ENCODE measurements at places on chromosomes 12 and 14. TPM values are rescaled to one million over a fixed set of nuclear protein-coding genes. Genes with fewer than 3 reads are reported as not detected.
A peak's percentile ranks its signal among the peaks of the same experiment; 100 is the strongest.

GRCh38 chr12:5581616-5582015, 149.7 kb downstream of the NTF3 start:
- H3K4me3 ChIP-seq, result no peak overlapping the region
- no peaks in the 10 kb centered on the region for H3K36me3 ChIP-seq
- peak overlapping the region; percentile 60 for H3K27ac ChIP-seq
- DNase-seq, result no peak
- H3K27me3 ChIP-seq, result no peaks in the 10 kb centered on the region

Gene LIN7A
- total RNA-seq, result 7.0 TPM

Gene CGRRF1
- total RNA-seq, result 16.1 TPM

Gene GLIPR1L1
- not detected for total RNA-seq

- no peak overlapping the region for H3K27ac ChIP-seq
- H3K4me1 ChIP-seq, result peaks cover 2% of the 10 kb centered on the region
- no peaks in the 10 kb centered on the region for H3K27me3 ChIP-seq
These were observed 265.9 kb upstream of the PRICKLE1 start for GRCh38 chr12:42855362-42855950.

DNA sequence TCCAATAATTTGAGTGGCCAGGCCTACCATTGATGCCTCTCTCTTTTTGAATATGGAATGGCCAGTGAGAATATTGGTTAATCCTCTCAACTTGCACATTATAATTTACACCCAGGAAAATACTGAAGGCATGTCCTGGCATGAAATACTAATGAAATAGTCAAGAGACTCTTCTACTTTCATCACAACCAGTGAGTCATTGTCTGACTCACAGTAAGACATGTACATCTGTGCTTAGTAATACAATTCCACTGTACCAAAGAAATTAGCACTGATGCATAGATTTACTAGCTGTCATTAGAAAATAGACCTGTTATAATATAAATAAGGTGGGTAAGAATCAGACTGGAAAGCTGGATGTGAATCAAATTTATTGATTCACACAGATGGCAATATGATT, 31.6 kb downstream of the KCNC2 start:
- DNase-seq, result no peak
- no peaks in the 10 kb centered on the region for H3K36me3 ChIP-seq
- no peak overlapping the region for H3K27ac ChIP-seq
- no peaks in the 10 kb centered on the region for H3K4me1 ChIP-seq
- H3K27me3 ChIP-seq, result no peaks in the 10 kb centered on the region
